ENCODE measurements at places on chromosomes 1 and 21.

DNA sequence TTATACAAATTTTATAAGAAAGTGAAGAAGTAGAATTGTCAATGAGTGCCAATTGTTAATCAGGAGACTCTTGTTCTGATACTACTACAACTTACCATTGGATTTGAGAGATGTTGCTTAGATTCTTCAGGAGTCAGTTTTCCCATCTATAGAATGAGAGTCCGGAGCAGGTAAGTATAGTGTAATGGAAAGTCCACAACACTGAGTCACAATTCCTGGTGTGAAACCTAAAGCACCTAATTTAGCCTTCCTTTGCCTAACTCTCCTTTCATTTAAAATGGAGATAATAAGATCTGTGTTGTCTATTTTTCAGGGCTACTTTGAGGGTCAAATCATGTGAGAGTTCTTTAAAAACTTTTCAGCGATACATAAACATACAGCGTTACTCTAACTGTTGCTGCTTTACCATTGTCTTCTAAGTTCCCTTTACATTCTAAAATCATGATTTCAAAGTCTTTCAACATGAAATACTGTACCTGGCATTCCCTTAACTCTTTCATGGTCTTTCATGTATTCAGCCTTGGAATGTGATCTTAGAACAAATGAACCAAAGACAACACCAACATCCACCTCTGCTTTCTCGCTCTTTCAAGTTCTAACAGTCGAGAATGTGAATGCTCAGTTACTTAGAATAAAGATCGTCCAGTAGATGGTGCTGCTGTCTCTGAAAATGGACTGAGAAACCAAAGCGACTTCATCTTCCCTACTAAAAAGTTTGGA is 90.9 kb downstream of the SLC30A10 start:
- H3K4me3 ChIP-seq, result no peak overlapping the region
- H3K4me1 ChIP-seq, result no peaks in the 10 kb centered on the region
- H3K36me3 ChIP-seq, result no peaks in the 10 kb centered on the region
- DNase-seq, result peak; percentile 24
- H3K27ac ChIP-seq, result no peak overlapping the region
- H3K27me3 ChIP-seq, result no peaks in the 10 kb centered on the region

- H3K27me3 ChIP-seq, result no peaks in the 10 kb centered on the region
- no peak for DNase-seq
- H3K36me3 ChIP-seq, result no peaks in the 10 kb centered on the region
- no peaks in the 10 kb centered on the region for H3K4me1 ChIP-seq
- no peak overlapping the region for H3K4me3 ChIP-seq
Measured at GRCh38 chr1:83527987-83528386, 470.9 kb downstream of the TTLL7 start.

- no peak overlapping the region for H3K4me3 ChIP-seq
- no peak overlapping the region for H3K27ac ChIP-seq
Measured at GRCh38 chr21:38831526-38832467, 26.1 kb downstream of the ETS2 start.

- no peaks in the 10 kb centered on the region for H3K4me1 ChIP-seq
- no peak overlapping the region for H3K4me3 ChIP-seq
- no peak for DNase-seq
- H3K27ac ChIP-seq, result no peak overlapping the region
Measured at GRCh38 chr1:78132948-78133322, 87.2 kb downstream of the GIPC2 start.

- H3K27ac ChIP-seq, result no peak overlapping the region
- no peaks in the 10 kb centered on the region for H3K36me3 ChIP-seq
- no peak overlapping the region for H3K4me3 ChIP-seq
- peak; percentile 2 for DNase-seq
- no peaks in the 10 kb centered on the region for H3K27me3 ChIP-seq
Measured at GRCh38 chr1:44531785-44532566, 126.9 kb downstream of the RNF220 start.

GRCh38 chr1:41033272-41033671 is 11.7 kb upstream of the SLFNL1 start:
- no peak overlapping the region for H3K27ac ChIP-seq
- no peak overlapping the region for H3K4me3 ChIP-seq
- H3K36me3 ChIP-seq, result no peaks in the 10 kb centered on the region
- DNase-seq, result no peak

GRCh38 chr1:6427441-6428390 is 3.1 kb downstream of the ESPN start:
- no peak overlapping the region for H3K27ac ChIP-seq
- H3K27me3 ChIP-seq, result peaks cover 22% of the 10 kb centered on the region
- DNase-seq, result no peak
- peaks cover 19% of the 10 kb centered on the region for H3K4me1 ChIP-seq
- H3K4me3 ChIP-seq, result no peak overlapping the region

GRCh38 chr1:200343874-200344273 is 66.0 kb downstream of the ZNF281 start:
- no peaks in the 10 kb centered on the region for H3K27me3 ChIP-seq
- H3K27ac ChIP-seq, result no peak overlapping the region
- DNase-seq, result no peak
- no peak overlapping the region for H3K4me3 ChIP-seq
- H3K36me3 ChIP-seq, result no peaks in the 10 kb centered on the region
- H3K4me1 ChIP-seq, result no peaks in the 10 kb centered on the region

- DNase-seq, result no peak
- H3K4me3 ChIP-seq, result no peak overlapping the region
- no peaks in the 10 kb centered on the region for H3K27me3 ChIP-seq
- H3K27ac ChIP-seq, result no peak overlapping the region
Measured at GRCh38 chr1:236980673-236981072, 23.6 kb downstream of the MT1HL1 start.

DNA sequence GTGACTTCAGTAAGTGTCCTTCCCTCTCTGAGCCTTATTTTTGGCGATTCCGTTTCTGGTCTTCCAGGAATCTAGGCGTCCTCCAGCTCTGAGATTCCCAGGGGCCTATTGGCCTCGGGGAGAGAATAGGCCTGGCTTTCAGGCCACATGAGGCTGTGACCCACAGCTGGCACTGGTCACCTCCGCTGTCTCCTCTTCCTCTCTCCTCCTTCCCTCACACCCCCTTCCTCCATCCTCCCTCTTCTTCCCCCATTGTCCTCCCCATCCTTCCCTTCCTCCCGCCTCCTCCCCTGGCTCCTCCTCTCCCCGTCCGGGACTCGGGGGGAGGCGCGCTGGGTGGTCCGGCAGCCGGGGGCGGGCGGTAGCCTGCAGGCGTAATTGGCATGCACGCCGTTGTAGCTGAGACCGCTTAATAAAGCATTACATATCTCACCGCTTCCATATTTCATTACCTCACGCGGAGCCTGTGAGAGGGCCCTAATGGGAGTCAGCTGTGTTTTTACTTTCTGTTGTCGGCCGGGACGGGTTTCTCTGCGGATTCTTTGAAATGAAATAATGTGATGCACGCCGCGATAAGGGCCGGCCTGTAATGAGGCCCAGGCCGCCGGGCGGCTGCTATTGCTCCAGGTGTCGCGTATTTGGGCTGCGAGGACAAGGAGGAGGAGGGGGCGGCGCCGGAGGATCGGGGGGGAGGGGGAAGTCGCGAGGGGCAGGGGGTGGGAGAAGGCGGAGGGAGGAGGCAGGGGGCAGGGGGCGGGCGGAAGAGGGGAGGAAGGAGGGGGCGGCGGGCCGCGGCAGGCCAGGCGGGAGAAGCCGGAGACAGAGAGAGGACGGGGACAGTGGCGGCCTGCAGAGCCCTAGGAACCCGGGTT is 95.3 kb downstream of the FOXD2 start:
- H3K4me3 ChIP-seq, result peak overlapping the region; percentile 31
- no peaks in the 10 kb centered on the region for H3K36me3 ChIP-seq
- H3K27me3 ChIP-seq, result no peaks in the 10 kb centered on the region
- peak overlapping the region; percentile 78 for H3K27ac ChIP-seq
- peaks cover 6% of the 10 kb centered on the region for H3K4me1 ChIP-seq
- peak; percentile 40 for DNase-seq

DNA sequence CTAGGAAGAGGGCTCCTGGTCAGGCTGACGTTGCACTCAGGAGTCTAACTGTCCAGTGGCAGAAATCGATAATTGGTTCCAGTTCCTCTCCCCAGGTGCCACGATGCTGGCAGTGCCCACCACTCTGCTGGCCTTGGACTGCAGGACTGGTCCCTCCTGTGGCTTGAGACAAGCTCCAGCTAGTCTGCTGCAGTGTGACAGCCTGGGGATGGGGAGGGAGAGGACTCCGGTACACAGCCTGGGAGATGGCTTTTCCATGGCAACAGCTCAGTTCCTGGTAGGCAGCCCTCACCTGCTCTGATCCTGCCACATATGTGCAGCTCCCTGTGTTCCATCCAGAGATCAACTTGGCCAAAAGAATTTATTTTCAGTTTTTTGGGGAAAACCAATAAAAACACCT is 239.3 kb downstream of the KCNJ6 start:
- H3K4me3 ChIP-seq, result no peak overlapping the region
- H3K27me3 ChIP-seq, result peaks cover 8% of the 10 kb centered on the region
- no peak overlapping the region for H3K27ac ChIP-seq
- no peaks in the 10 kb centered on the region for H3K36me3 ChIP-seq
- H3K4me1 ChIP-seq, result no peaks in the 10 kb centered on the region

All from adrenal gland (tissue), 19 donors.